ENCODE measurements at places on chromosomes 12 and 14.
A peak's percentile ranks its signal among the peaks of the same experiment; 100 is the strongest.

DNA sequence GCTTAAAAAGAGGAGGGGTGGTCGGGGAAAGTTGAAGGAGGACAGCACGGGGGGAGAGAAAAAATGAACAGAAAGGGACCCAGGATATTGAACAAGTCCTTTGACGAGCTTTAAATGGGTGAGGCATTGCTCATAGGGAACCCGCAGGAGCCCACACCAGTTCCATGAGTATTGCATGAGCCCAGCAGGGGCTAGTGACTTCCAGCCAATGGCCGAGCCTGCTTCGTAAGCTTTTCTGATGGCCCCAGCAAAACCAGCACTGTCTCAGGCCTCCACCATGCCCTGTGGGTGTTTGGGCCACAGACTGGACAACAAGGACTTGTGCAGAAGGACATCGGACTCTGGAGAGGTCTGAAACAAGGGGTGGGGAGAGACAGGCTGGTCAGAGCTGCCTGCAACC, 109.5 kb downstream of the ZFP36L1 start:
- no peak for DNase-seq

GRCh38 chr14:75636100-75636692, 24.5 kb downstream of the ERG28 start:
- peak; percentile 30 for DNase-seq

DNA sequence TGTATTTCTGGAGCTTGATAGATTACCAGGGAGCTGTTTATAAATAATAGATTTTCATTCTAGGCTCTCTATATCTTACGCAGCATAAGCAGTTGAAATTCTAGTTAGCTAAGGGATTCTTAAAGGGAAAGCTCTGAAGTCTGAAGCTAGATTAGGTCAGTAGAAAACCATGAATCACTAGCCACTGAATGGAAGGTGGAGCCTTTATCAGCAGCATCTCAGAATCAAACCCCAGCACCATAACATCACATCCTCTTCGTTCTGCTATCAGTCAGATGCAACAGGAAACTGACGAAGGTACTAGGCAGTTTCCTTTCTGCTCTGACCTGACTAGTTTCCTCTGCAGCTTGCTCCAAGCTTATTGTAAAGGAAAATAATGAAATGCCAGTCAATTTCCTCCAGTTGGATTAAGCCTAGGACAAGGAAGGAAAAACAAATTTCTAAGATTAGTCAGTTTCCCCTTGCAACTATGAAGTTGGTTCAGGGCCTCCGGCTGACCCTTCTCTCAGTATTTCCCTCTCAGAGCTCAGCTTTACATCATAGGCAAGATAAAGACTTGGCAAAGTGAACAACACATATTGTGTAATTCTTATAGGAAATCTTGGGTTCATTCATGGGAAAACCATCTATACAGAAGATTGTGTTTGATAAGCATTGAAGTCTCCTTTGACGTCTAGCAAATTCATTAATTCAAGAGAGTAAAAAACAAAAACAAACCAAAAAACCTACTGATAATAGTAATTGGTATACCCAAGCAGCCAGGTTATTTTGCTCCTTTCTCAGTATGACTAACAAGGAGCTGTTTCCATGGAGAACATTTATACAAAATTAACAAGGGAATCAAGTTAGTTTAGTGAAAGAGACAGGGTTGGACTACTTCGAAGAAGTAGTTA, 43.4 kb upstream of the CFAP54 start:
- peak; percentile 72 for DNase-seq

GRCh38 chr12:6927379-6928021, at the start of gene ATN1:
Gene ATN1, plus strand, starts transcription at chr12:6927959. Its CDS starts 6,043 bp downstream, at chr12:6934002.
- DNase-seq = no peak

DNA sequence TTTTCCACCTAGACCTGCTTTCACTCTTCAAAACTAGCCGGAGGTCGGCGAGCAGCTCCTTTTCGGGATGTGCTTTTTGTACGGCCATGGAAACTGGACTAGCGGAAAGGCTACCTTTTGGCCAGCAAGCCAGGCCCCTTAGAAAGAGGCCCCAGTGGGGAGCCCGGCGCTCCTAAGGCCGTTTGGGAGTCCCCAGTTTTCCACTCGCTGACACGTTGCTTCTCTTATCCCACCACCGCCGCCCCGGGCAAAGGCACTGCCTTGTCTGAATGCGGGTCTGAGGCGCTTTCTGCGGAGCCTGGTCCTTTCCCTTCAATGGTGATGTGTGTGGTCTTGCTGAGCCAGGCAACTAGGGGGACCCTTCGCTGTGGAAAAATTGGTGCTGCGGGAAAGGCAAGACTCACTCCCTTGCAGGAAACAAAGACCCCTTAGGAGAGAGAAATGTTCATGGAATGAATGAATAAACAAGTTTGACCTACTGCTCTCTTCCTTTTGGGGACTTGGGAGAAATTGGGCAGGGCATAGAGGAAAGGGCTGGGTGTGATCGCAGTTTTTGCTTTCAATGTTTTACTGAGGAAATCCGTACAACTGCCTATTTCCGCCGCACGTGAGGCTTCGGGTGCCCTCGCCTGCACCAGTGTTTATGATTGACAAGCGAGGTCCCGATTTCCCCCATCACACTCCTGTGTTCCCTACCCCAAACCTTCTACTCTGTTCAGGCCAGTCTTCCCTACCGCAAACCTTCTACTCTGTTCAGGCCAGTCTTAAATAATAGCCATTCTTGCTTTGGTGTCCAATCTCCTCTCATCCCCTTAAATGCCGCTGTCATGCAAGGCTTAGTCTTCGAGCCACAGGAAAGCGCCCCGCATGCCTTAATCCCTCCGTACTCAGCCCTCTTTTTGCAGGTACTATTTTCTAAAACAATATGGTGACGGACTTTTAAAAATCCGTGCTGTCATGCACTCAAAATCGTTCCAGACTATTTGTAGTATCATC, 1.0 kb upstream of the SLC38A2 start:
- DNase-seq = no peak

DNA sequence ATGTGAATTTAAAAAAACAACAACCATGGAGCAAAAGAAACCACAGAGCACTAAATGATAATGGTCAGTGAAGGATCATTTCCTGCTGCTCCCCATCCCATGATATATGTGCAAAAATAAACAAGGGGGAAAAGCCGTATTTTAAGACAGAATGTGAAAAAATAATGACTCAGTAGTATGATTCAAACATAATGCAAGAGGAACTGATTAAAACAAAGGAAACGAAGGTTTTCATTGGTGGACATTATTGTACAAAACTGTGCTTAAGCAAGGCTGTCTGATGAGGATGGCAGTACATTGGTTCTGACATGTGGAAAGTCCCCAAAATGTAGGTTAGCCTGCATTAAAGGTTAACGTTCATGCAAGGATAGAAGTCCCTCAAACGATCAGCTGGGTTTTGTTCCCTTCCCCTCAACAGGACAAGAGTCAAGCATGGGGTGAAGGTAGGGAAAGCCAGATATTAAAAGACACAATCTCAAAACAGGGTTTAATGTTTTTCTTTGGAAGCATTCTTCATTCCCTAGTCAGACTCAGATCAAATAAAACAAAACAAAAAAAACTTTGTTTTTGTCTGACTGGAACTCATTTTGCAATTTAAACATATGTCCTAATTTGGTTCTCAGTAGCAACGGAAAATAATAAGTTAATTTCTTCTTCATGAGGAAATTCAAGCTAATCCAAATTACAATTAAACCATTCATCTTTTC, 26.3 kb upstream of the PTGDR start:
- DNase-seq = peak; percentile 54

DNA sequence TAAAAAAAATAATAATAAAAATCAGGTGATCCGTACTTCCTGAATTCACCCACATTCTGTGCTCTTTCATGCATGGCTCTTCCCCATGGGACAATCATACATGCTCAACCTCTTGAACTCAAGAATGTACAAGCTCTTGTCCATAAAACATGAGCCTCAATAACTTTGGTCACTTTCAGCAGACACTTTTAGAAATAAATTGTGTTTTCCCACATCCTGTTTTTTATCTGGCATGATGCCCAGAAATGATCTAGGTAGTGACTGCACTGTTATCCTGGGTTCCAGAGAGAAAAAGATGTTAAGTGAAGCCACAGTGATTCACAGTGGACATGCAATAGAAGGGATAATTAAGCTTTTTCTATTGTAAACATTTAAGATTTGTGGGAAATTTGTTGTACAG, 537.6 kb upstream of the TMEM132C start:
- peak; percentile 12 for DNase-seq

DNA sequence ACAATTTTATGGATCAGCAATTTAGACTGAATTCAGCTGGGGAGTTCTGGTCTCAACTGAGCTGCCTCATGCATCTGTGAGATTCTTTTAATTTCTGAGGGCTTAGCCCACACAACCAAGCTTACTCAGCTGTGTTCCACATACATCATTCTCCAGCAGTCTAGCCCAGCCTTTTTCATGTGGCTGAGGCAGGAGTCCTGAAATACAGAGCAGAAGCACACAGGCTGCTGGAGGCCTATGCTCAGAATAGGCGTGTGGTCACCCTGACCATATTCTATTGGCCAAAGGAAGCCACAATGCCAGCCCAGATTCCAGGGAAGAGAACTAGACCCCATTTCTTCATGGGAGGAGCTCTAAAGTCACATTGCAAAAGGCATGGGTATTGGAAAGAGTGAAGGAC, 72.3 kb upstream of the DHRS4 start:
- DNase-seq = no peak

- DNase-seq = no peak
Observed at GRCh38 chr12:75374971-75375370, 15.9 kb upstream of the GLIPR1L2 start.

GRCh38 chr14:69317102-69317755, 57.3 kb downstream of the GALNT16 start:
- peak; percentile 97 for DNase-seq

DNA sequence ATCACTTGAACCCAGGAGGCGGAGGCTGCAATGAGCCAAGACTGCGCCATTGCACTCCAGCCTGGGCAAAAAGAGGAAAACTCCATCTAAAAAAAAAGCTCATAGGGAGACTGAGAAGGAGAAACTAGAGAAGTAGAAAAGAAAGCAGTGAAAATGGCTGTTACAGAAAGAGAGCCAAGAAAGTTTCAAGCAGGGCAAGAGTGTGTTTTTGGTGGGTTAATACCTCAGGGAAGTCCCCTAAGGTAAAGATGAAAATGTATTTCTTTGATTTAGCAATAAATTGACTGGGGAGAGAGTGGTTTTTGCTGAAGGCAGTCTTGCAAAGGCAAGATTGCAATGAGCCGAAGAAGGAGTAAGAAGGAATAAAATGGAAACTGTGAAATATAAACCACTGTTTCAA, 10.0 kb upstream of the DUSP16 start:
- DNase-seq = no peak

GRCh38 chr14:105019861-105020814, 745 bp downstream of the CDCA4 start:
- DNase-seq = no peak

- DNase-seq = no peak
Observed at GRCh38 chr12:46267825-46268582, 839 bp downstream of the SLC38A1 start.

- no peak for DNase-seq
Observed at GRCh38 chr12:132329036-132329719, at the start of gene GALNT9. Gene GALNT9, minus strand, starts transcription at chr12:132329589. Its CDS starts 386 bp downstream, at chr12:132329203.

DNA sequence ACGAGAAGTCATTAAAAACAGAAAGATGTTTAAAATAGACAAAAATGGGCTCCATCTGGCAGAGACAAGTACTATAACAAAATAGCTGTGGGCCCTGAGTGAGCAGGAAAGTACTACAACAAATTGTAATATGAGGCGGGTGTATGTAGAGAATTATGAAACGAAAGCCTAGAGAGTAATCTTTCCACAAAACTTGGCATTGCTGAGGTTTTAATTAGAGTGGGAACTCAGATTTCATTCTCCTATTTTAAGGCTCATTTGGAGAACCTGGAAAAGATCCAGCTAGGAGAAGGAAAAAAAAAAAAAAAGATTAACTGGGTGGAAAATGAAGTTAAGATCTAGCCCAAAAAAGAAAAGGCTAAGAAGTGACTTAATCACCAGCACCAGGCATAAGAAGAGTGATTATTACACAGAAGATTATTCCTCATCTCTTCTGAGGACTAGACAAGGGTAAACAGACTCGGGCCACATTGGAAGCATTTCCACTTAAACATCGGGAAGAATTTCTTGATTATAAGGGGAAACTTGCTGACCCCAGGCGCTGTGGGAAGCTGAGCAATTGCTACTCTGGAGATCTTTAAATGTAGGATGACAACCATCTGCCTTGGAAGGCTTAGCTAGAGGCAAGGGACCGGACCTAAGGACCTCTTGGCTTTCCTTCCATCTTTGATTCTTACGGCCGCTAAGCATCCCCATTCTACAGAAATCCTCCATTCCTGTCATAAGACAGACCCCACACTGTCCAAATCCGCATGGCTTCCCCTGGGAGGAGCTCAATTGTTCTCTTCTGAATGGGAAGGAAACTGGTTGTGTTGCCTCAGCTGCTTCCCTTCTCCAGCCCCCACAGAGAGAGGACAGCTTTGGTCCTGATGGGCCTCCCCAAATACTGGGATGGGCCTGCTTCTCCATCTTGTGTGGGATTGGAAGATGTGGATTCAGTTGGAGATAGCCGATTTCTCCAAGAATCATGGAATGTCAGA, 40.6 kb downstream of the IGF1 start:
- peak; percentile 53 for DNase-seq

- DNase-seq = no peak
Observed at GRCh38 chr14:77091518-77091917, 6.5 kb upstream of the CIPC start.

- no peak for DNase-seq
Observed at GRCh38 chr12:9405886-9406563, 197.8 kb upstream of the PZP start.

GRCh38 chr12:48997719-48998496, 1.3 kb downstream of the DDN start:
- no peak for DNase-seq

GRCh38 chr14:44720707-44721106, 213.6 kb upstream of the FSCB start:
- DNase-seq = no peak

DNA sequence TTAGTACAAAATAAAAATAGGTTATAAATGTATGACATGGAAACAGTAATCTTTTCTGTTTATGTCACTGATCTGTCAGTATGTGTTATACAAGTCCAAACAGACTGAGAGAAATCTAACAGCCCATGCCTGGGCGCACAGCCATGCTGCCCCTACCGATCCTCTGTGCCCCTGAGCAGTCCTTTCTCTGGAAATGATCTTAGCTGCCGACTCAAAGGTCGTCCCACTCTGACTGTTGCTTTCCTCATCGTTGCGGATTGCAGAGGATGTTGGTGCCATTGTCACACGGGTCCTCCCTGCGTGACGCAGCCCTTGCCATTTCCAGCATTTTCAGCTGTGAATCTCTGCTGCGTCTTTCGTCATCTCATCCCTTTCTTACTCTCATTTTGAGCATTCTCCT, 82.9 kb upstream of the DYNC1H1 start:
- DNase-seq = no peak
